A673 (cell line): ENCODE measurements at places on chromosomes 13 and 19. TPM values are rescaled to one million over a fixed set of nuclear protein-coding genes. Genes with fewer than 3 reads are reported as not detected.

DNA sequence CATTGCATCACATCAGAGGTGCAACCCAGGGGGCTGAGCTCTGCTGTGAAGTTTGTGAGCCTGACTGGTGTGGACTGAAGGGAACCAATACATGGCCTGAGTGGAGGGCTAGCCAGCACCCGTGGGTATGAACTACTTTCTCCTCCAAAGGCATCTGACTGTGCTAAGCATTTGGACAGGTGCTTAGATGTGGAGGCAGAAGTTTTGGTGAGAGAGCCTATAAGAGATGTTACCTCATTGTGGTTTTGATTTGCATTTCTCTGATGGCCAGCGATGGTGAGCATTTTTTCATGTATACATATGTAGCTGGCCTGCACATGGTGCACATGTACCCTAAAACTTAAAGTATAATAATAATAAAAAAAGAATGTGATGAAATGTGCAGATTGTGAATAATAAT is 46.9 kb downstream of the TEX29 start:
- peaks cover 4% of the 10 kb centered on the region for H3K27me3 ChIP-seq
- no peaks in the 10 kb centered on the region for H3K4me1 ChIP-seq
- no peaks in the 10 kb centered on the region for H3K36me3 ChIP-seq
- DNase-seq, result no peak

- peak overlapping the region; percentile 89 for H3K27ac ChIP-seq
- H3K27me3 ChIP-seq, result no peaks in the 10 kb centered on the region
- H3K4me1 ChIP-seq, result peaks cover 9% of the 10 kb centered on the region
- peak overlapping the region; percentile 84 for H3K4me3 ChIP-seq
- DNase-seq, result peak; percentile 11
Observed at GRCh38 chr13:74136084-74136658, 2.0 kb upstream of the KLF12 start.

DNA sequence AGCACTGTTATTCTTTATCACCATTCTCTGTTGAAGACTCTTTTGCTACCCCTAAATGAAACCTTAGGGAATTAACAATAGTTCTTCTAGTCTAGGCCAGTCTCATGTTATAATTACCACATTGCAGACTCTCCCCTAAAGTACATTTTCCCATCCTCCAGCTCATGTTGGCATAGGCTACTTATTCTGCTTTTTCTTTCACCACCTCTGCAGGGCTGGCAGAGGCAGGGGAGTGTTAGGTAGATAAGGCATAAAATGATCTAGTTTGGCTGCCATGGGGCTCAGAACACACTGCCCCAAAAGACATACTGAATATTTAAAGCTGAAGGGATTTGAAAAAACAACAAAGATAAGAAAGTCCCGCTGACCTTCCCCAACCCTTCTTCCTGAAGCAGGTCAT is 82.7 kb upstream of the RFC3 start:
- no peaks in the 10 kb centered on the region for H3K27me3 ChIP-seq
- H3K4me1 ChIP-seq, result no peaks in the 10 kb centered on the region
- H3K4me3 ChIP-seq, result no peak overlapping the region
- no peaks in the 10 kb centered on the region for H3K36me3 ChIP-seq
- no peak for DNase-seq

- H3K36me3 ChIP-seq, result no peaks in the 10 kb centered on the region
- no peak overlapping the region for H3K27ac ChIP-seq
- peak; percentile 33 for DNase-seq
- no peaks in the 10 kb centered on the region for H3K4me1 ChIP-seq
- no peak overlapping the region for H3K4me3 ChIP-seq
Observed at GRCh38 chr19:45187421-45188100, 9.0 kb downstream of the BLOC1S3 start.

DNA sequence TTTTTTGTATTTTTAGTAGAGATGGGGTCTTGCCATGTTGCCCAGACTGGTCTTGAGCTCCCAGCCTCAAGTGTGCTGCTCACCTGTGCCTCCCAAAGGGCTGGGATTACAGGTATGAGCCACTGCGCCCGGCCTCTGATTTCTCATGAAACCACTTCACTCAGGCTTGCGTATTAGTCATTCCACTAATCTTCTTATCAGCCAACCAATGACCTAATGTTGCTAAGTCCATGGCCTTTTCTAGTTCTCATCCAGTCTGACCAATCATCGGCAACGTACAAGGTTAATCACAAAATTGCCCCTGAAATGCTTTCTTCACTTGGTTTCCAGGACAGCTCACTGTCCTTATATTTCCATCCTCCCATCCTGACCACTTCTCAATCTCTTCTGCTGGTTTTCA is 605.3 kb upstream of the SLC10A2 start:
- no peaks in the 10 kb centered on the region for H3K36me3 ChIP-seq
- DNase-seq, result no peak
- no peaks in the 10 kb centered on the region for H3K27me3 ChIP-seq
- no peak overlapping the region for H3K27ac ChIP-seq
- no peak overlapping the region for H3K4me3 ChIP-seq
- no peaks in the 10 kb centered on the region for H3K4me1 ChIP-seq

- peaks cover 5% of the 10 kb centered on the region for H3K4me1 ChIP-seq
- peak overlapping the region; percentile 74 for H3K27ac ChIP-seq
- H3K27me3 ChIP-seq, result no peaks in the 10 kb centered on the region
- H3K36me3 ChIP-seq, result no peaks in the 10 kb centered on the region
- no peak overlapping the region for H3K4me3 ChIP-seq
Observed at GRCh38 chr13:92769046-92769445, 457.6 kb upstream of the GPC6 start.

DNA sequence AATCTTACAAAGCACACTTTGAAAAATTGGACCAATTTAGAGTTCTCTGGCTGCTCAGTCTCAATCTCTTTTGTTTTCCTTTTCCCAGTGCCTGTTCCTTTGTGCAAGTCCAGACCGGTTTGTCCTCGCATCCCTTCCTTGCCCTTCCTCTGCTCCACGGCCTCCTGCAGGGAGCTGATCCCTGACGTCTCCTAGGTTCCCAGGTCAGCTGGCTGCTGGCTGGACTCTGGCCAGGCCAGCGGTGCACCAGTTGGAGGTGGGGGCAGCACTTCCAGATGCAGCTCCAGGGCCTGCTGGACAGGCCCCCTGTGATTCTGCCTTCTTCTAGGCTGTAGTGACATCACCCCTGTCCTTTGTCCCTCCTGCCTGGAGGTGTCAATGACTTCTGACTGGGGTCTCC is 44.0 kb upstream of the KPNA3 start:
- no peak for DNase-seq
- no peaks in the 10 kb centered on the region for H3K36me3 ChIP-seq
- H3K4me1 ChIP-seq, result no peaks in the 10 kb centered on the region
- H3K27me3 ChIP-seq, result no peaks in the 10 kb centered on the region
- no peak overlapping the region for H3K27ac ChIP-seq

GRCh38 chr13:34942732-34943435 is 814 bp downstream of the NBEA start:
- peak overlapping the region; percentile 50 for H3K27ac ChIP-seq
- peaks cover 4% of the 10 kb centered on the region for H3K27me3 ChIP-seq
- no peaks in the 10 kb centered on the region for H3K36me3 ChIP-seq

DNA sequence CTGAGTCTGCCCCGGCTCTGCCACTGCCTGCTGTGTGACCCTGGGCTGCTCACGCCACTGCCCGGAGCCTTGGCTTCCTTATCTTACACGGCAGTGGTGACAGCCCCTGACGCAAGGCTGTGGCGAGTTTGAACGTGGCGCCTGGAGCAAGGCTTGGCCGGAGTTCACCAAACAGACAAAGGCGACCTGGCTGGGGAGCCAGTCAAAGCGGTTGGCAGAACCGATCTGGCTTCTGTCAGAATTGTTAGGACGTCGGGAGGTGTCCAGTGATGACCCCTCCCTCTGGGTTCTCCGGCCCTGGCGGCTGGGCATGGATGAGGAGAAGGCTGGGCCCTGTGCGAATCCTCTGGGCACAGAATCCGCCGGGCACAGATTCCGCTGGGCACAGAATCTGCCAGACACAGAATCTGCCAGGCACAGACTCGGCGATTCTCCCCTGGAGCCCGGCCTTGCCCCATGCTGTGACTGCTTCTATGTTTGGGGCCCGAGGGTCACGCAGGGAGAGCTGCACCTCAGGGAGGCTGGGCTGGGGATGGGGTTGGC is 11.7 kb upstream of the TMEM255B start:
- no peak overlapping the region for H3K27ac ChIP-seq
- no peak for DNase-seq
- no peak overlapping the region for H3K4me3 ChIP-seq
- no peaks in the 10 kb centered on the region for H3K36me3 ChIP-seq
- H3K4me1 ChIP-seq, result no peaks in the 10 kb centered on the region

- H3K27me3 ChIP-seq, result no peaks in the 10 kb centered on the region
- H3K27ac ChIP-seq, result no peak overlapping the region
- no peak overlapping the region for H3K4me3 ChIP-seq
- H3K4me1 ChIP-seq, result peaks cover 6% of the 10 kb centered on the region
Observed at GRCh38 chr13:113548171-113548641, 36.3 kb upstream of the TFDP1 start.

DNA sequence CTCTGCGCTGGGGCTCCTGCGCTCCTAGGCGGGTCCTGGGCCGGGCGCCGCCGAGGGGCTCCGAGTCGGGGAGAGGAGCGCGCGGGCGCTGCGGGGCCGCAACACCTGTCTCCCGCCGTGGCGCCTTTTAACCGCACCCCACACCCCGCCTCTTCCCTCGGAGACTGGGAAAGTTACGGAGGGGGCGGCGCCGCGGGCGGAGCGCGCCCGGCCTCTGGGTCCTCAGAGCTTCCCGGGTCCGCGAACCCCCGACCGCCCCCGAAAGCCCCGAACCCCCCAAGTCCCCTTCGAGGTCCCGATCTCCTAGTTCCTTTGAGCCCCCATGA is at the start of gene GJB2:
Gene GJB2, minus strand, starts transcription at position 103 of the 326 bp plus-strand sequence. CDS start 3,357 bp downstream, outside the sequence.
- H3K27me3 ChIP-seq, result peaks cover 66% of the 10 kb centered on the region
- no peak for DNase-seq
- peak within 1 kb of the TSS; percentile 54 for H3K4me3 ChIP-seq
- no peaks in the 10 kb centered on the region for H3K36me3 ChIP-seq

The SLC10A2 gene
- not detected in 2 replicates for total RNA-seq

The ZNF221 gene
- total RNA-seq, result 4.8 and 6.1 TPM in 2 replicates
